Activated CD4-positive, alpha-beta T cell treated with anti-CD3 and anti-CD28 coated beads, Interleukin-2, amount 10 ng/mL, durations not matched to agents 24 days and 14 days (primary cell): ENCODE measurements at places on chromosomes 4 and X. TPM values are rescaled to one million over a fixed set of nuclear protein-coding genes. Genes with fewer than 3 reads are reported as not detected.

The MXD4 gene
- 4.9 and 5.2 TPM in 2 replicates for total RNA-seq

DNA sequence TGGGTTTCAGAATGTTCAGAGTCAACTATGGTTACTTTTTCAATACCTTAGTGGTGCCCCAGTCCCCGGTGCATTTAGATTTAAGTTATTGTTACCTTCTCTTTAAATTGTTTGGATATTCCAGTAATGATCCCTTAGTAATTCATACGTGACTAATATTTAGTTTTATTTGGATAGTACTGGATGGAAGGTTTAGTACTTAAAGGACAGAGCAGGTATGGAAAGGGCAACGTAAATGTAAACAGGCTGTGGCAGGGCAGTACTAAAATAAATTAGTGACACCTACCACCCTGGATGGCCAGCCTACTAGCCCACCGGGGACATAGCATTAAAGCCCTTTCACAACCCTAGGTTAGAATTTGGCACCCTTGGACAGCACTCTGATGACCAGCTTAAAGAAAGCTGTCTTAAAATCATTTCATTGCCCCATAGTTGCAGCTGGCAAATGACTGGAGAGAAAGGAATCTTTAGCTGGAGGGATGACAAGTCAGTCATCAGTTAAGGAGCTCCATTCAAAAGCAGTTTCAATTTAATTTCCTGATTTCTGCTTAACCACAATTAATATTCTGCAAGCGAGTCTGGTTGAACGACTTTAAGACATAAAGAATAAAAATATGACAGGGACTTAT is 16.4 kb downstream of the PLP1 start:
- no peak for DNase-seq

- DNase-seq, result no peak
These were observed 653.9 kb upstream of the MAGEB2 start for GRCh38 chrX:29561417-29561816.

The SPIN2A gene
- total RNA-seq, result 0.66 and 1.0 TPM in 2 replicates

The TRIM2 gene
- 0.21 TPM in 1 of 2 replicates, not detected in the other for total RNA-seq

- no peak for DNase-seq
These were observed 33.4 kb downstream of the CYTL1 start for GRCh38 chr4:4985844-4986243.

The DCLK2 gene
- total RNA-seq, result not detected in 2 replicates

DNA sequence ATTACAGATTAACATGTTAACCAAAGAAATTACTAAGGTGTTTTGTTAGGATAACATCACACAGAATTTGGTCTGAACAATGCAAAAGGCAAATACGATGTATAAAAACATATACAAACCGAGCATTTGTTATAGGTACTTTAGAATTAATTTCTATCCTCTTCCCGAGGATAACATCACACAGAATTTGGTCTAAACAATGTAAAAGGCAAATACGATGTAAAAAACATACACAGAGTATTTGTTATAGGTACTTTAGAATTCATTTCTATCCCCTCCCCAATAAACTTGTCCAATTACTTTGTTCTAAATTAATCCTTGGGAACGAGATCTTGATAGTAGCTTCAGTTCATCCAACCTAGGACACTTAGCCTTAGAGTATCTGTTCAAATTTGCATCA is 7.6 kb downstream of the HNRNPDL start:
- DNase-seq, result no peak

The MEPE gene
- not detected in 2 replicates for total RNA-seq

- no peak for DNase-seq
These were observed 168.7 kb downstream of the STK32B start for GRCh38 chr4:5220028-5220427.

The UGT2B17 gene
- total RNA-seq, result not detected in 2 replicates

GRCh38 chrX:97766501-97767095 is 882.9 kb downstream of the RPA4 start:
- DNase-seq, result no peak

DNA sequence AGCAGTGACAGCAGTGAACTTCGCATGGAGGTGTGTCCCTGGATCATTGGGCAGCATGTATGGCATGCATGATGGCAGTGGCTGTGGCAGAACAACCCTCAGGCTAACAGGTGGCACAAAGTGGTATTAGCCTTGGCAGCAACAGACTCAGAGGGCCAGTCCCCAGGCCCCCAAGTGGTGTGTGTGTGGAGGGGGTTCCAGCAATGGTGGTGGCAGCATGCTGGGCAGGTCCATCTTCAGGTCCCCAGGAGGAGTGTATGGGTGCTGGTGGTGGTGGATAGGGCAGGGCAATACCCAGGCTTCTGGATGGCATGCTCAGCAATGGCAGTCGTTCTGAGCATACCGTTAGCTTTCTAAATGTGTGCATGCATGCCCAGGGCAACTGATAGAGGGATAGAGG is 923.7 kb downstream of the PDHA2 start:
- no peak for DNase-seq

DNA sequence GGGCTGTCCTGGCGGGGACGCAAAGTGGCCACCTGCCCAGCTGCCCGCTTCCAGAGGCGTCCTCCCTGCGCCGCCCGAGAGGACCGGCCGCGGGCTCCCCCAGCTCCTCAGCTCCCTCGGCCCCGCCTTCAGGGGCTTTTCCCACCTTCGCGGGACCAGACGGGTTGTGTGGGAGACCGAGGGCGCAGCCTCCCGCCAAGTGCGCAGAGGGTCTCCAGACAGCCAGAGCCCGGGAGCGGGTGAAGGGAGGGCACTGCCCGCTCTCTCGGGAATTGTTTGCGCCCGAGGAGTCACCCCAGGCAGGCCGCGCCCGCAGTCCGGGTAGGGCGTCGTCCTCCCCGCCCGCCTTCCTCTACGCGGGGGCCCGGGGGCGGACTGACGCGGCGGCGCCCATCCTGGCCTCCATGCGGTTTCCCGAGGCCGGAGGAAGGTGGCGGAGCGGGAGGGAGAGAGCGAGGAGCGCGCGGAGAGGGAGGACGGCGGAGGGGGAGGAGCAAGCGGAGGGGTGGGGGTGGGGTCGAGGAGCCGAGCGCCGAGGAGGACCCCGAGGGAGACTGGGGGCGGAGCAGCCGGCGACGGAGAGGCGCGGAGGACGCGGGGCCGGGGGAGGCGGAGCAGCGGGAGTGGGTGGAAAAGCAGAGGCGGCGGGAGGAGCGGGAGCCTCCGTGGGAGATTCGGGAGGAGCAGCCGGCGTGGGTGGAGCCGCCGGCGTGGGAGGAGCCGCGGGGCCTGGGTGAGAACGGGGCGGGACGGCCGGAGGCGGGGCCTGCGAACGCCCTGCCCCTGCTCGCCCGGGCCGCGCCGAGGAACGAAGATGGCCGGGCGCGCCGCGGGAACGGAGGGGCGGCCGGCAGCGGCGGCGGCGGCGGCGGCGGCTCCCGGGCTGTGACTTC is 47.5 kb downstream of the CLDN34 start:
- peak; percentile 94 for DNase-seq

The BBS7 gene
- total RNA-seq, result 18.3 and 18.7 TPM in 2 replicates
